ENCODE measurements at places on chromosomes 5 and 9.

GRCh38 chr9:83385317-83385716 lies 152.9 kb downstream of the FRMD3 start:
- H3K4me1 ChIP-seq: no peaks in the 10 kb centered on the region
- H3K36me3 ChIP-seq: no peaks in the 10 kb centered on the region
- H3K4me3 ChIP-seq: no peak overlapping the region

DNA sequence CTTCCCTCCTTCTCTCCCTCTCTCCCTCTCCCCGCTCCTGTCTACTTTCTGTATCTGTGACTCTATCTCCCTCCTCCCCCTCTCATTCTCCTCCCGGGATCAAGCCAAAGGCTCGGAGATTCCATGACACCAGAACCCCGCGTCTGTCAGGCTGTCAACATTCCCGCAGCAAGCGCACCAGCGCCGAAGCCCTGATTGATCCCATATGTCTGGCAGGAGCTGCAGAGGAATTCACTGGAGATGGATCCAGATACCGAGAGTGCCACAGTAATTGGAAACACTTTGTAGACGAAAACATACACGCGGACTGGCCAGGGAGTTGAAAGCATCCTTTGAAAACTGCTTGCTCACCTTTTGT lies 300 bp upstream of the SVEP1 start:
- peak overlapping the region; percentile 51 for H3K4me3 ChIP-seq
- peak overlapping the region; percentile 65 for H3K27ac ChIP-seq
- DNase-seq: no peak
- no peaks in the 10 kb centered on the region for H3K27me3 ChIP-seq

- H3K4me1 ChIP-seq: no peaks in the 10 kb centered on the region
- H3K27me3 ChIP-seq: no peaks in the 10 kb centered on the region
- H3K36me3 ChIP-seq: no peaks in the 10 kb centered on the region
- DNase-seq: no peak
- no peak overlapping the region for H3K27ac ChIP-seq
These were observed 145.9 kb upstream of the ADCY2 start for GRCh38 chr5:7250004-7250403.

DNA sequence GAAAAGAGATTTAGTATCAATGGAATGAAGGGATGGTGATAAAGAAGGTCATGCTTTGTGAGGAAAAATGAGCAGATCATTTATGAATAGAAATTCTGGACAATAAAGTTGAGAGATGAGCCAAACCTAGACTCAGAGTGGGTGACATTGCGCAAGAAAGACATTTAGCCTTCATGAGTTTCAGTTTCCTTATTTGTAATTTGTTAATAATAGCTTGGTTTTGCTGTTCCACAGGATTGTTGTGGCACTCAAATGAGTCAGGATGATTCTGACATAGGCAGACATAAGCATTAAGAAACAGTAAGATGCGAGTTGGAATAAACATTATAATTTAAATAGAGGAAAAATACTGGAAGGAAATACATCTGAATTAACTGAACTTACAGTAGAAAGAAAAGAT lies 34.8 kb downstream of the ITGA2 start:
- no peaks in the 10 kb centered on the region for H3K36me3 ChIP-seq
- H3K4me1 ChIP-seq: peaks cover 13% of the 10 kb centered on the region
- no peak for DNase-seq
- H3K27me3 ChIP-seq: no peaks in the 10 kb centered on the region

DNA sequence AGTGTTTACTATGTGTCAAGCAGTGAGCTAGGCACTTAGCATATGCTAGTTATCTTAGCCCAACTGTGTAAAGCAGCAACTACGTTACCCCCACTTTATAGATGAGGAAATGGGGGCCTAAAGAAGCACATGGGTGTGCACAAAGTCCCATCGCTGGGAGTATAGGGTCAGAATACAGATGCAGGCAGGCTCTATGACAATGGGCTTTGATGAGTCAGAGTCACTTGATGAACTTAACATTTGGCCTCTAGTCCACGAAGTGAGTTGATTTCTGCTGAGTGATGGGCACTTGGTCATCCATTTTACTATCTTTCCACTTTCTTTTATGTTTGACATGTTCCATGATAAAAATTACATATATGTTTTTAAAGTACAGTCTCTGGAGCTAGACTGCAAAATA lies 204.3 kb downstream of the TRIM32 start:
- no peak overlapping the region for H3K4me3 ChIP-seq
- DNase-seq: no peak
- H3K36me3 ChIP-seq: no peaks in the 10 kb centered on the region
- H3K4me1 ChIP-seq: no peaks in the 10 kb centered on the region
- H3K27ac ChIP-seq: no peak overlapping the region

DNA sequence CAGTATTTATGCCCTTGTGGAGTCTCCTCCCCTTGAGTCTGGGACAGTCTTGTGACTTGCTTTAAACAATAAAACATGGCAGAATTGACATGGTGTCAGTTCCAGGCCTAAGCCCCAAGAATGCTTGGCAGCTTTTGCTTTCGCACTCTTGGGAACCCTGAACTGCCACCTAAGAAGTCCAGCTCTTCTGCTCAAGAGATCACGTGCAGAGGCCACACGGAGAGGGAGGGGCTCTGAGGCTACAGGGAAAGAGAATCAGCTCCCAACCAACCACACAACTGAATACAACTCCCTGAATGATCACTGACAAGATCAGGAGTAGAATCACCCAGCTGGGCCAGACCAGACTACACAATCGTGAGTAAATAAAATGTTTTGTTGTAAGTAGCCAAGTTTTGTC lies 97.6 kb downstream of the MED27 start:
- DNase-seq: no peak
- H3K27me3 ChIP-seq: no peaks in the 10 kb centered on the region
- no peaks in the 10 kb centered on the region for H3K36me3 ChIP-seq
- peaks cover 4% of the 10 kb centered on the region for H3K4me1 ChIP-seq
- no peak overlapping the region for H3K27ac ChIP-seq

DNA sequence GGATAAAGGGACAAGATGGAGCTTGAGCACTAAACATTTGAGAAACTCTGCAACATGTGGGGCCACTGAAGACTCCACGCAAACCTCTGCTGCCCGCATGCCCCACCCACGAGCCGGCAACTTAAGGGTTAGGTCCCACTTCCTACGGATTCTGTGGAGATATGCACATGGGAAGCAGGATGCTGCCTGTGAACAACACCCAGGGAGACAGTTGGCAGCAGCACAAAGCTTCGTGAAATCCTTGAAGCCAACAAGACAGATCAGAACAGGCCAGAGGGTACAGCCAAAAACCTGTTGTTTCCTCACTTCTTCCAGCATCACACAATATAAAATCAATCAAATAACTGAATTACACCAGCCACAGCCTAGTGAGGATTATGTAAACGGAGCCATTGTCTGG lies 270.4 kb downstream of the ENC1 start:
- H3K36me3 ChIP-seq: no peaks in the 10 kb centered on the region
- no peak overlapping the region for H3K27ac ChIP-seq
- no peak for DNase-seq
- H3K27me3 ChIP-seq: no peaks in the 10 kb centered on the region

DNA sequence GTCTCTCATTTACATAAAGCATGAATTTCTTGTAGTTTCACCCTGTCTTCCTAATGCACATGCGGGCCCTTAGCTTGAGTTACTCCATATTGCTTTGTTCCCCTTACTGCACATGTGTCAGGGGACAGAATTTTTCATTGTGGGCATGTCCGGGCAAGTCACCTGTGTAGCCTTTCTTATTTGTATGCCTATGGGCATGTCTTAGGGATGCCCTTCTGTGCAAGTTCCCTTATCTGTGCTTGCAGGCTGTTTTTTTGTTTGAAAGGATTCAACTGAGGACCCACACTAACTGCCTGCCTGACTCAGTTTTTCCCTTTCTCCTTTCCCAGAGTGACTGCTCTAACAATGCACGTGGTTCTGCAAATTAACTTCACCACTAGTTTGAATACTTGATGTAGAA lies 161.7 kb downstream of the YTHDC2 start:
- no peaks in the 10 kb centered on the region for H3K4me1 ChIP-seq
- no peak overlapping the region for H3K4me3 ChIP-seq
- no peaks in the 10 kb centered on the region for H3K36me3 ChIP-seq
- no peak for DNase-seq
- H3K27me3 ChIP-seq: no peaks in the 10 kb centered on the region

GRCh38 chr5:112514111-112514510 lies 95.0 kb upstream of the EPB41L4A start:
- H3K4me3 ChIP-seq: no peak overlapping the region
- H3K4me1 ChIP-seq: no peaks in the 10 kb centered on the region
- no peak overlapping the region for H3K27ac ChIP-seq
- H3K27me3 ChIP-seq: no peaks in the 10 kb centered on the region
- H3K36me3 ChIP-seq: no peaks in the 10 kb centered on the region

- H3K27me3 ChIP-seq: no peaks in the 10 kb centered on the region
- no peaks in the 10 kb centered on the region for H3K36me3 ChIP-seq
- no peak overlapping the region for H3K4me3 ChIP-seq
- H3K4me1 ChIP-seq: no peaks in the 10 kb centered on the region
- H3K27ac ChIP-seq: no peak overlapping the region
These were observed 200.3 kb downstream of the C9orf152 start for GRCh38 chr9:110007477-110008270.

- H3K27ac ChIP-seq: no peak overlapping the region
- no peaks in the 10 kb centered on the region for H3K27me3 ChIP-seq
- no peaks in the 10 kb centered on the region for H3K4me1 ChIP-seq
These were observed 416.6 kb downstream of the ARHGEF28 start for GRCh38 chr5:74042559-74042958.

DNA sequence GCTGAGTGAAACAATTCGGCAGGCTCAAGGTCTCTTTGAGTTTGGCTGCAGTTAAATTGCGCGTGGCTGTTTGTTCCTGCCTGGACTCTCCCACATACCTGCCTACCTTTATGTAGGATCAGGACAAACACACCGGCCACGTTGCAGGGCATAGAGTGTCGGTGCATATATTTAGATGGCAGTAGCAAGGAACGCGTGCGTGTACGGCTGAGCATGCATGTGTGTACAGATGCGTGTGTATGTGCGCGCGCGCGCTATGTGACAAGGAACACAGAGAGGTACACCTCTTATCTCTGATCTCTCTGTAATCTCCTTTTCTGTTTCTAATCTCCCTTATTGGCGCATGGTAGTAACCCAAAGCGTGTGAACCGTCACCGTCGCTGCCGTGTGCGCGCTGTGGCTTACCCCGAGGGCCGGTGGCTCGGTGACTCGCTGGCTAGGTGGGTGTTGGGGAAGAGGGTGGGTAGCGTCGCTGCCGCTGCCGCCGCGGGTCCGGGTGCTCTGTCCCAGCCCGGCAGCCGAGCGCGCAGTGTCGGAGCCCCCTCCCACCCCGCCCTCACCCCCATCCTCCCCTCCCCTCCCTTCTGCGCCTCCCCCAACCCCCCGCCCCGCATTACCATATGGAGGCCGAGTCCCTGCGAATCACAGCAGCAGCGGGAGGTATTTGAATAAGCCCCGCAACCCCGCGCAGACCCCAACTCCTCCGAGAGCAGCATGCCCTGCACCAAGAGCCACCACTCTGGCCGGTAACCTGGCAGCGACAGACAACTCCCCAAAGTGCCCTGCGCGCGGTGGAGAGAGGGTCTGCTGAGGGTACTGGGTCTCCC lies 204.8 kb downstream of the MEF2C start:
- H3K36me3 ChIP-seq: no peaks in the 10 kb centered on the region
- H3K27ac ChIP-seq: no peak overlapping the region
- no peak for DNase-seq
- no peaks in the 10 kb centered on the region for H3K27me3 ChIP-seq
- no peak overlapping the region for H3K4me3 ChIP-seq

GRCh38 chr9:69331444-69331843 lies 6.4 kb downstream of the ENTREP1 start:
- no peak for DNase-seq
- no peaks in the 10 kb centered on the region for H3K27me3 ChIP-seq
- H3K4me1 ChIP-seq: no peaks in the 10 kb centered on the region
- no peak overlapping the region for H3K4me3 ChIP-seq
- H3K27ac ChIP-seq: no peak overlapping the region
- H3K36me3 ChIP-seq: no peaks in the 10 kb centered on the region

GRCh38 chr9:133235549-133236222 lies 26.6 kb upstream of the OBP2B start:
- peaks cover 20% of the 10 kb centered on the region for H3K4me1 ChIP-seq
- no peak for DNase-seq
- no peaks in the 10 kb centered on the region for H3K36me3 ChIP-seq
- H3K27ac ChIP-seq: no peak overlapping the region
- H3K27me3 ChIP-seq: no peaks in the 10 kb centered on the region
- no peak overlapping the region for H3K4me3 ChIP-seq

- H3K4me1 ChIP-seq: no peaks in the 10 kb centered on the region
- no peaks in the 10 kb centered on the region for H3K27me3 ChIP-seq
- no peak overlapping the region for H3K27ac ChIP-seq
- no peaks in the 10 kb centered on the region for H3K36me3 ChIP-seq
- DNase-seq: no peak
- no peak overlapping the region for H3K4me3 ChIP-seq
These were observed 235.2 kb upstream of the SLC24A2 start for GRCh38 chr9:20023961-20024571.

DNA sequence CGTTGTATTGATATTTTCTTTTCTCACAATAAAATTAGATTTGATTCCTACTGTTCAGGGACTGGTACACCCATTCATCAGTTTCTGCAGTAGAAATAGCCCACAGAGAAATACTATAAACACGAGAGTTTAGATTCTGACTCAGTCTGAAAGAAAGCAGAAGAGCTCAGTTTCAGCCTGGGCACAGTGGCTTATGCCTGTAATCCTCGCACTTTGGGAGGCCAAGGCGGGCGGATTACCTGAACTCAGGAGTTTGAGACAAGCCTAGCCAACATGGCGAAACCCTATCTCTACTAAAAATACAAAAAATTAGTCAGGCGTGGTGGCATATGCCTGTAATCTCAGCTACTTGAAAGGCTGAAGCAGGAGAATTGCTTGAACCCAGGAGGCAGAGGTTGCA lies 8.6 kb downstream of the ITK start:
- no peaks in the 10 kb centered on the region for H3K36me3 ChIP-seq
- no peaks in the 10 kb centered on the region for H3K27me3 ChIP-seq
- no peaks in the 10 kb centered on the region for H3K4me1 ChIP-seq
- DNase-seq: no peak
- H3K4me3 ChIP-seq: no peak overlapping the region
- no peak overlapping the region for H3K27ac ChIP-seq

DNA sequence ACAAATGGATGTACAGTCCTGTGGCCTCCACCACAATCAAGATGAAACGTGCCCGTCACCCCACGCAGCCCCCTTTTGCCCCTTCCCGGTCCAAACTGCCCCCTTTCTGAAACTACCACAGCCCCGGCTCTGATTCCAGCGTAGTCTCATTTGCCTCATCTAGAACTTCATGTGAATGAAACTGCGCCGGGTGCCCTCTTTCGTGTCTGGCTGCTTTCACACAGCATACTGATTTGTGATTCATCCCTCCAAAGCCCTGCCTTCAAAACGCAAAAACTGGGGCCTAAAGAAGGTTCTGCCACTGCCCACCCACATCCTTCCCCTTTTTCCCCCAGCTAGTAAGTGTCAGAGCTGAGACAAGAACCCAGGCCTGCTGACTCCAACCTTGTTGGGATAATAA lies 31.5 kb upstream of the NCS1 start:
- H3K36me3 ChIP-seq: no peaks in the 10 kb centered on the region
- no peaks in the 10 kb centered on the region for H3K27me3 ChIP-seq
- H3K4me3 ChIP-seq: no peak overlapping the region
- DNase-seq: no peak

GRCh38 chr9:73799446-73799845 lies 647.8 kb downstream of the ANXA1 start:
- no peaks in the 10 kb centered on the region for H3K27me3 ChIP-seq
- no peak for DNase-seq
- no peak overlapping the region for H3K27ac ChIP-seq
- H3K4me1 ChIP-seq: no peaks in the 10 kb centered on the region
- H3K36me3 ChIP-seq: no peaks in the 10 kb centered on the region

- H3K4me3 ChIP-seq: no peak overlapping the region
- H3K27ac ChIP-seq: no peak overlapping the region
- H3K36me3 ChIP-seq: no peaks in the 10 kb centered on the region
- no peak for DNase-seq
These were observed 554.8 kb upstream of the SGCD start for GRCh38 chr5:155772009-155772662.

Measured in upper lobe of left lung (tissue), 6 donors.